Right lung (tissue), 10 donors: ENCODE measurements at places on chromosomes 1 and 21. TPM values are rescaled to one million over a fixed set of nuclear protein-coding genes. Genes with fewer than 3 reads are reported as not detected.

Gene OLFML3
- 295 TPM for polyA plus RNA-seq

Gene KMO
- 0.49 TPM for polyA plus RNA-seq

Gene FAM229A
- polyA plus RNA-seq = 14.0 TPM

Gene FCGR2B
- 0.59 TPM for polyA plus RNA-seq

Gene OR2T2
- not detected for polyA plus RNA-seq

Gene CENPS
- polyA plus RNA-seq = 20.7 TPM

Gene C1orf87
- 3.3 TPM for polyA plus RNA-seq

Gene RHD
- polyA plus RNA-seq = 1.2 TPM

Gene PWP2
- 2.3 TPM for polyA plus RNA-seq

Gene ZFP69B
- 7.5 TPM for polyA plus RNA-seq

Gene NPHS2
- polyA plus RNA-seq = not detected

Gene MSTO1
- 70.3 TPM for polyA plus RNA-seq

DNA sequence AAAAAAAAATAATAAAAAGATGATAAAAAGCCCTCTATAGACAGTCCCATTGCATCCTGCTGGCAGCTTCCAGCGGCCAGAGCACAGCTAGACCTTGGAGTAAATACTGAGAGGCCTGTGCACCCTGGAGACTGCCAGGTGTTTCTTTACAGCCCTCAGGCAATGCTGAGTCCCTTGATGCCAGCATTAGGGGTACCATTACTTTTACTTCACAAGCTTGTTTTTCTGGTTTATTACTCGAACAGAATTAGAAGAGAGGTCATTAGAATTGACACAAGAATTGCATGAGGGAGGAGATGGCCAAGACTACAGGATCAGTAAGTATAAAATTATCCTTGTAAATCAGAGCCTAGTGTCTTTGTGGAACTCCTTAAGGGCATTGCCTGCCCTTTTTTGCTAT, 43.6 kb downstream of the AKNAD1 start:
- no peak for DNase-seq

- no peak for DNase-seq
Measured at GRCh38 chr1:38330799-38331198, 284.2 kb upstream of the POU3F1 start.

DNA sequence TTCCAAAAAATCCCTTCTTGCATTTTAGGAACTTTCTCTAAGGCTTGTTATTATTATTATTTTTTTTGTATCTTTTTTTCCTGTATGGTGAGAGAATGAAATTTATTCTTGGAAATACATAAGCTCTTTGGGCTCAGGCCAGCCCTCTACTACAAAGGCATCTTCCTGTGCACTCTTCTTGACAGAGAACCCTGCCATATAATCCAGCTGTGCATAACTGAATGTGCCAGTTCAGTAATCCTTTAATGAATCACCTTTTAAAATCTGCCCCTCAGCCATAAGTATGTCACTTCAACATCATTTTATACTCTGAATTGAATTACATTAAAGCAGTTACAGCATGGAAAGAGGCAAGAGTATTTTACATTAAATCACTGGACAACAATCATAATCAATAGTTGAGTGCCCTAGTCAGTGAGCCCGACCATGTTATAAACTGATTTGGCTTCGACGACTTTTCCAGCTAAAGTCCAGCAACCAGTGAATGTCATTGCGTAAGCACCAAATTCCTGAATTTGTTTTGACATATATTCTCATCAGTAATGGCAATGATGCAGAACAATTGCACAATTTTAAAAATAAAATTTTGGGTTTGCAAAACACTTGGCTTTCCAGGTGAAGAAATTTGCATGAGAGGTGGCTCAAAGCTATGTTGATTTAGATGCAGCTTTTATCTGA, 59.2 kb upstream of the KCNK2 start:
- DNase-seq = peak; percentile 24

- no peak for DNase-seq
Measured at GRCh38 chr1:236978740-236979139, 25.5 kb downstream of the MT1HL1 start.

- DNase-seq = peak; percentile 54
Measured at GRCh38 chr1:202599669-202600431, 110.4 kb downstream of the SYT2 start.

- DNase-seq = no peak
Measured at GRCh38 chr1:57553666-57554065, 129.8 kb upstream of the DAB1 start.

- no peak for DNase-seq
Measured at GRCh38 chr1:16459352-16459925, 18.9 kb downstream of the NECAP2 start.

- no peak for DNase-seq
Measured at GRCh38 chr1:61504852-61505390, 220.0 kb downstream of the TM2D1 start.

GRCh38 chr1:227544067-227545050, 19.0 kb upstream of the ZNF678 start:
- no peak for DNase-seq

DNA sequence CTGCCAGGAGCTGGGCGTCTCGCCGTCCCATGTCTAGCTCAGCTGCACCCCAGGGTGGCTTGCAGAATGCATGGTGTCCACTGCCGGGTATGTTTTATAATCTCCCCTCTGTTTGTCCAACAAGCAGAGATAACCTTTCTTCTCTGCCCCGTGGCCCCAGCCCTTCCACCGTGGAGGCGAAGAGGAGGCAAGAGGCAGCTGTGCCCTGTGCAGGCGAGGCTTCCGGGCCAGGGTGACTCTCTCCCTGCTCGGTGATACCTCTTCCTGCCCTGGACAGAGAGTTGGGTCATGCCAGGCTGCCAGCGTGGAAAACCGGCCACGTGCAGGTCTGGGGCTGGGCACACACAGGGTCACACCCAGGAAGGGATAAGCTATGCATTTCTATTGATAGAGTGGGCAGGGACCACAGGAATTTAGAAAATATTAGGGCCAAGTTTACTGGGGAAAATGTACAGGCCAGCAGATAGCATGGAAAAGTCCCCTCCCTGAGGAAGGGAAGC, at the start of gene TFF2:
Gene TFF2 (minus strand): TSS at position 68 of the 500 bp plus-strand sequence. CDS start 37 bp downstream, at position 31.
- no peak for DNase-seq

- DNase-seq = no peak
Measured at GRCh38 chr21:29258626-29259338, 39.9 kb upstream of the BACH1 start.

DNA sequence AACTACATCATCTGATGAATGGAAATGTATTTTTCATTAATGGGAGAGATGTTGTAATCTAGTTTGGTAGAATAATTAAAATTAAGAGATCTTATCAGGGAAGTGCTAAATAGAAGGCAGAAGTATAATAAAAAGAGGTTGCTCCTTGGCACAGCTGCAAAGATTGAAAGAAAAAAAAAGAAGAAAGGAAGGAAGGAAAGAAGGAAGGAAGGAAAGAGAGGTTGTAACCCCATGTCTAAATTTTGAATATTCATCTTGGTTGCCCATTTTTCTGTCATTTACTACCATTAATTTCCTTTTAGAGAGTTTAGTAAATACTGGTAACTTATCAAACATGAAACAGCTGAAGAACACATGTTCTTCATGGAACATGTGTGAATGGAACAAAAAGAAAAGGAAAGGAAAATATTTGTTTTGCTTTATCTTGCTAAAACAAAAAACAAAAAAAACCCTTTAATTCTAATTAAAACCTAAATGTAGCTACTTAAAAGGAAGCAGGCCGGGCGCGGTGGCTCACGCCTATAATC, 10.5 kb upstream of the MDM4 start:
- no peak for DNase-seq

- DNase-seq = no peak
Measured at GRCh38 chr1:55916907-55917306, 662.5 kb downstream of the PLPP3 start.

GRCh38 chr1:100009458-100009857, 39.7 kb downstream of the SLC35A3 start:
- no peak for DNase-seq

DNA sequence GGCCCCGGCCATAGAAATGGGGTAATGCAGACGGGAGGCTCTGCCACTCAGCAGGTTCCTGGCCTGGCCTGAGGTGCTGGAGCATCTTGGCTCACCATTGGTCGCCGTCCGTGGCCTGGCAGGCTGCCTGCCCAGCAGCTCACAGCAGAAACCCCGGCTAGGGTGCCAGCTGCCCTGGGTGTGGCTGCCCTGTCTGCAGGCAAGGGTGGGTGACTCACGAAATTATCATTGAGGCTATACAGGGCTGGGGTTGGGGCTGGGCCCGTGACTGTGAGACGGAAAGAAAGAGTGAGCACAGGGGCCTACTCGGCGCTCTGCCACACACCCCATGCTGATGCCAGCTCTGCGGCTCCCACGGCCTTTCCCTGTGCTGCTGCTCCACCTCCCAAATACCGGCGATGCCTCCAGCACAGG, 8.0 kb upstream of the PKP1 start:
- no peak for DNase-seq

- DNase-seq = no peak
Measured at GRCh38 chr1:79711001-79711431, 704.5 kb upstream of the ADGRL4 start.

GRCh38 chr1:213287987-213288386, 236.9 kb downstream of the RPS6KC1 start:
- no peak for DNase-seq

GRCh38 chr1:95671098-95671497, 437.1 kb downstream of the RWDD3 start:
- no peak for DNase-seq

DNA sequence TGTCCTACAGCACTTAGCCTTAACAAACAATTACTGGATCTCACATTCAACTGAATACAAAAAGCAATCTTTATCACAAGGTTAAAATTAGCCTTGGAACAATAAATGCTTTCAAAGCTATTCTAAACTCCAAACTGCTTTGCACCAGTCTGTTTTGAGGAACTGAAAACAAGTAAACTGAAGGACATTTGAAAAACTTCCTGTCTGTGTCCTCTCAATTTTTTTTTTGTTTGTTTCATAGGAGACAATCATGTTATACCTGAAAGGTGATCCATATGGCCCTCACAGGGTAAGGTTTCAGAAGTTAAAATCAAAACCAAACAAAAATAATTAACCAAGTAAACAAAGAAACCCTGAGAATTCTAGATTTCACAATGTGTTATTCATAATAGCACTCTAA, 459.1 kb downstream of the DPYD start:
- DNase-seq = no peak

GRCh38 chr1:184838504-184838951, 83.9 kb upstream of the EDEM3 start:
- DNase-seq = no peak

DNA sequence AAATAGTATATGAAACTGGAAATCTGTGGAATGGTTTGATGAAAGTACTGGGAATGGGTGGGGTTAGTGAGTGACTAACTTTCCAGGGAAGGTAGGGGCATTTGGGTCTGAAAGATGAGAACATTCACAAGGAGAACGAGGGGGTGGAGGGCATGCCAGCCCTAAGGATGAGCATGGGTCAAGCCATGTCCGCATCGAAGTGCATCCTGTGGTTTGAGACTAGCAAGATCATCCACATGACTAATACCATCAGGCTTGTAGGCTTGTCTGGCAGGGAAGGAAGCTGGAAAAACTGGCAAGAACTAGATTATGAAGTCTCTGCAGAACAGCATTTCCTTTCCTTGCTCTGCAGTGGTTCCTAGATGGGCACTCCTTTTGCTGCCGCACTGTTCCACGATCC, 70.4 kb upstream of the UBE2U start:
- no peak for DNase-seq

GRCh38 chr1:53732912-53733317, 6.0 kb downstream of the GLIS1 start:
- no peak for DNase-seq

GRCh38 chr1:1371746-1372711, 3.0 kb downstream of the AURKAIP1 start:
- DNase-seq = no peak

DNA sequence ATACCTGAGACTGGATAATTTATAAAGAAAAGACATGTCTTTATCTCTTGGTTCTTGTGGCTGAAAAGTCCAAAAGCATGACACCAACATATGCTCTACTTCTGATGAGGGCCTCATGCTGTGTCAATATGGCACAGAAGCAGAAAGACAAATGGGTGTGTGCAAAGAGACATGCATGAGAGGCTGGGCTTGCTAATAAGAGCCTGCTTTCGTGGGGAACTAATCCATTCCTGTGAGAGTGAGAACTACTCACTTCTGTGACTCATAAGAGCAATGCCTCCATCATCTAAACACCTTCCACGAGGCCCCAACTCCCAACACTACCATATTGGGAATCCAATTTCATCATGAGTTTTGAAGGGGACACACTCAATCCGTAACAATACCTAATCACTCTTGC, 340.0 kb upstream of the DUSP10 start:
- no peak for DNase-seq

DNA sequence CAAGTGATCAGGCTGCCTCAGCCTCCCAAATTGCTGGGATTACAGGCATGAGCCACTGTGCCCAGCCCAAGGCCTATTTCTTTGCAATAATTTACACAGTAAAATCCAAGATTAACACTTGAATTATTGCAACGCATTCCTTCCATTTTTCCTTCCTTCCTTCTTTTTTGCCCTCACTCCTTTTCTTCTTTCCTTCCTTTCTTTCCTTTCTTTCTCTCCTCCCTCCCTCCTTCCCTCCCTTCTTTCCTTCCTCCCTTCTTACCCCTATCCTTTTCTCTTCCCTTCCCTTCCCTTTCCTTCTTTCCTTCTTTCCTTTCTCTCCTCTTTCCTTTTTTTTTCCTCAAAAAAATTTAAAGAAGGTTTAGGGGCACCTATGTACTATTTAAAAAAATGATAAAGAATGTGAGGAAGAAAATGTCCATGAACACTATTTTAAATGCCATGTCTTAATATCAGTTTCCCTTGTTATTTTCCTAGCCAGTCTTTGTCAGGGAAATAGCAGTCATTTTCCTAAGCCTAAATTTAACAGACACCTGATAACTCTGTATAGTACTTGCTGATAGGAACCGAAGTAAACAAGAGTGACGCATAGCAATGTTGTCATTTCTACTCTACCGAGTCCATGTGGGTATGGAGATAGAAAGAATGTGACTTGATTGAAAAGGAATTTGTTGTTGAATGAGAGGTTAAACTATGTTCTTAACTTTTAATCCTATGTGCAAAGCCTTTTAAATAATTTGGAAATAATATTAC, 79.8 kb upstream of the HMCN1 start:
- DNase-seq = no peak

GRCh38 chr1:76494807-76495206, 372.5 kb upstream of the ST6GALNAC5 start:
- no peak for DNase-seq

- no peak for DNase-seq
Measured at GRCh38 chr1:20089328-20090077, 19.5 kb downstream of the PLA2G5 start.

GRCh38 chr21:43361127-43361492, 65.8 kb downstream of the SIK1 start:
- no peak for DNase-seq

DNA sequence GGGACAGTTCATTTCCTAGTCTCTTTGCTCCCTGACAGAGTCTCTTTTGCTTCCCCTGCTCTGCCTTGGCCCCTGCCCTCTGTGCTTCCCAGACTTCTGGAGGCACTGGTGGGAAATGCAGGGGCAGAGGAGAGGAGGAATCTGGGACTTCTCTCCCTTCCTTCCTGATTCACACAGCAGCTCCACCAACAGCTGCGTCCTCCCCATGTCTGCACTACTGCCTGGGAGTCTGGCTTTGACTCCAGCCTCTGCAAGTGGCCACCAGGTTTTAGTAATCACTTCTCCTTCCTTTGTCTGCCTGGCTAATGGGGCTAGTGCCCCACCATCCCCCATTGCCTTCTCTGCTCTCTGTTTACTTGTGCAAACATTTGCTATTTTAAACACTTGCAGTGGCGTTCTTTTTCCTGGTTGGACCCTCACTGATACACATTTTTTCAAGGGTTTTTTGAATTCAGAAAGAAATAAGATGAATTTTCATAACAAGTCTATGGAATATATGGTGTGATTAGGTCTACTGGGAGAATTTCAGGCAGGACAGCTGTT, 21.9 kb downstream of the FASLG start:
- DNase-seq = no peak
